Hypothalamus (tissue), 51 donors: ENCODE measurements at places on chromosomes 4 and X.
A peak's percentile ranks its signal among the peaks of the same experiment; 100 is the strongest.

- peak; percentile 46 for DNase-seq
Measured at GRCh38 chr4:1351854-1352566, 5.0 kb downstream of the UVSSA start.

DNA sequence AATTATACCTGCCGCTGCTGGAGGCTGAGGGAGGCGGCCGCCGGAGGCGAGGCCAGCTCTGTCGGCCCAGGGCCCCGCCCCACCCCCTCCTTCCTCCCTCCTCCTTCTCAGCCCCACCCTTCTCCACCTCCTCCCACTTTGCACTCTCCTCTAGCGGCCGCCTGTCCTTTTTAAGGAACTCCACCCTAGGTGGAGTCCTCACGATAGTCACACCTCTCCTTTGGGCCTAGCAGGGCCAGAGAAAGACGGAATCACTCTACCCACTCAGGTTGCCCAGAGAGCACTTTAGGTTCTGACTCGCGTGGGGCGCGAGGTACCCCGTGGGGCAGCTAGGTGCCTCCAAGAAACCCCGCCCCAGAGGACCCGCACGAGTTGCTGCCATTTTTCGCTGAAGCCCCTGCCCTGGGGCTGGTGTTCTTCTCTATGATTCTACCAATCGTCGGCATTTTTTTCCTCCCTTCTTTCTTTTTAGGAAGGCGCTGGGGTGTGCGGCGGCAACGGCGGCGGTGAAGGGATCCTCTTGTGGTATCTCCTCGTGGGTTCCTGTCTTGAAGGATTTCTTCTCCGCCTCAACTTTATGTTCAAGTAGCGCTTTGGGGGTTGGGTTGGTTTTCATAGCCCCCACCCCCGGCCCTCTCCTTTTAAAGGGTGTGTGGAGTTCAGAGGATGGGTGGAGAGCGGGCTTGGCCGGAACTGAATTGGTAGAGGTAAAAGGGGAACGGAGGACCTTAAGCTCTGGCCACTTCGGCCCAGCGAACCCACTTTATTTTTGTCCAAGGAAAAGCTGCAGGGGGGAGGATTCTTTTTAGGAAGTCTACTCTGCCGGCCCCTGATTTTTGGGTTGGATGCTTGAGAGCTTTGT lies at the start of gene KLF8:
KLF8 (plus strand) TSS at position 136 of the 862 bp plus-strand sequence. CDS start 979 bp downstream, outside the sequence.
- no peak for DNase-seq

GRCh38 chr4:112112590-112113170 lies 32.6 kb upstream of the FAM241A start:
- DNase-seq, result no peak

DNA sequence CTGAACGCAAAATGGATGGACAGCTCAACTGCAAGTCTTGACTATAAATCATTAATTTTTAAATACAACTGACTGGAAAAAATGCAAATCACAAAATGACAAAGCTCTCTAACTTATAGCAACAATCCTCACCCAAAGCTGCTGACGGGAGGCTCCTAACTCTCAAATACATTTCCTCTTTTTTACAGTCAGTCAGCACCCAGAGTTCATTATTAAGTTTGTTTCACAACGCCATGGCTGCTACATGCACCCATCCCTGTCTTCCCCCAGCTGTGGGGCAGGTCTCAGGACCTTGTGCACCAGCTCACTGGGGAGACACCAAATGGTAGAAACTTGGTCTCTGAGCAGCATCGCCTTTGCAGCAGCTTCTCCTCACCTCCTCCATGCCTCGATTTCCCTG lies 97.6 kb downstream of the SLC34A2 start:
- no peak for DNase-seq
